Urinary bladder (tissue), 4 donors: ENCODE measurements at places on chromosomes 13 and 19. TPM values are rescaled to one million over a fixed set of nuclear protein-coding genes. Genes with fewer than 3 reads are reported as not detected.

Gene ZNF320
- 9.7 TPM for polyA plus RNA-seq

Gene KIR3DL2
- 0.18 TPM for polyA plus RNA-seq

Gene FAM216B
- not detected for polyA plus RNA-seq

Gene MAMSTR
- polyA plus RNA-seq = 3.0 TPM

Gene NCAN
- polyA plus RNA-seq = not detected

Gene DENND1C
- polyA plus RNA-seq = 1.4 TPM

Gene TNNI3
- not detected for polyA plus RNA-seq

Gene CEACAM7
- polyA plus RNA-seq = not detected

Gene IL11
- polyA plus RNA-seq = 0.53 TPM
